B cell (primary cell): ENCODE measurements at places on chromosomes 13 and 19. TPM values are rescaled to one million over a fixed set of nuclear protein-coding genes. Genes with fewer than 3 reads are reported as not detected.

DNA sequence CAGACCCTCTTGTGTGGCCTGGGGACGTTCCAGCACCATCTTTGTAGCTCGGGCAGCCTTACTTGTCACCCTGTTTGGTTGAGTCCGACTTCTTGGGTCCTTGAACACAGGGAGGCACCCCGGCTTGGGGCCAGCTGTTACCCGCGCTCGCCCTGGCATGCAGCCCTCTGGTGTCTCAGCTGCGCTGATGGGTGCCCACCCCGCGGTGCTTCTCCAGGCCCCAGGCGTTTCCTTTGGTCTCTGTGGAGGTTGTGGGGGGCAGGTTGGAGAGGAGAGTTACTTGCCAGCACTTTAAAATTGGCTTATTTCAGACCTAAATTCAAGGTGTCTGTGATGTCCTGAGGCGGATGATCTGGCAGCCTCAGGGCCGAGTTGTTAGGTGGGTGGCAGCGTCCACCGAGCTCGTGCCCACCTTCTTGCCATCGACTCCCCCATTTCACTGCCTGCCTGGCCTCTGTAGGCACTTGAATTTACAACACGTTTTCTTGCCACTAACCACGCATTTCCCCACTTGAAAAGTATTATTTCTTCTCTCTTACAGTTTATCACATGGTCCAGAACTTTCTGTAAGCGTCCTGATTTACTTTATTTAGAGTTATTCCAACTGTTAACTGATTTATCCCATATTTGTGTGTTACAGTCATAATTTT, 16.9 kb downstream of the UBAC2 start:
- no peak for DNase-seq

ERICH4 gene
- polyA plus RNA-seq: not detected in 2 replicates

DNA sequence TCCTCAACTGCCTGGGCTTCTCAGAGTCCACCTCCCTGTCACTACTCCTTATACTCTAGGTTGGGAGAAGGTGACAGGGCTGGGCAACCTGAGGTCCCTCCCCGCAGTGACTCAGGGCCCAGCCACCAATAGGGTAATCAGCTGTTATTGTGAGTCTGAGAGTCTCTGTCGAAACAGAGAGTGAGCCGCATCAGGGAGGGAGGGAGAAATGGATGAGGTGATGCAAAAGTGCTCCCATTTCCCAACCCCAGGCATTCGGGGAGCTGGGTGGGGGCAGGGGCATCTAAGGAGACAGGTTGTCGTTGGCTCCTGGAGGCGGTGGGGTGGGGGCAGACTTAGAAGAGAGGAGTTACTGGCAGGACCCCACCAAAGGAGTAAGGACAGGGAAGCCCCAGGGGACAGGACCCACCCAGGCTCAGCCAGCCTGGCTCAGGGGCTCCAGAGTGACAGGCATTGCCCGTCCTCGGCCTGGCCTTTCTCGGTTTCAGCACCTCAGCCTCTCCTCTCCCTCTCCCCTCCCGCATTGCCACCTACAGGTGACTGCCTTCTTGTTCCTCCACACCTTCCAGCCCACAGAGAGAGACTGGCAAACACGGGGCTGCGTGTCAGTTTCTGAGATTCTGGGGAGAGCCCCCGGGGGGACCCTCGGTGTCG, at the start of gene DMKN:
DMKN (minus strand) TSS at position 22 of the 654 bp plus-strand sequence. CDS start 174 bp downstream, outside the sequence.
- DNase-seq: no peak

PDE4C gene
- polyA plus RNA-seq: 0.13 TPM in 1 of 2 replicates, not detected in the other

DNA sequence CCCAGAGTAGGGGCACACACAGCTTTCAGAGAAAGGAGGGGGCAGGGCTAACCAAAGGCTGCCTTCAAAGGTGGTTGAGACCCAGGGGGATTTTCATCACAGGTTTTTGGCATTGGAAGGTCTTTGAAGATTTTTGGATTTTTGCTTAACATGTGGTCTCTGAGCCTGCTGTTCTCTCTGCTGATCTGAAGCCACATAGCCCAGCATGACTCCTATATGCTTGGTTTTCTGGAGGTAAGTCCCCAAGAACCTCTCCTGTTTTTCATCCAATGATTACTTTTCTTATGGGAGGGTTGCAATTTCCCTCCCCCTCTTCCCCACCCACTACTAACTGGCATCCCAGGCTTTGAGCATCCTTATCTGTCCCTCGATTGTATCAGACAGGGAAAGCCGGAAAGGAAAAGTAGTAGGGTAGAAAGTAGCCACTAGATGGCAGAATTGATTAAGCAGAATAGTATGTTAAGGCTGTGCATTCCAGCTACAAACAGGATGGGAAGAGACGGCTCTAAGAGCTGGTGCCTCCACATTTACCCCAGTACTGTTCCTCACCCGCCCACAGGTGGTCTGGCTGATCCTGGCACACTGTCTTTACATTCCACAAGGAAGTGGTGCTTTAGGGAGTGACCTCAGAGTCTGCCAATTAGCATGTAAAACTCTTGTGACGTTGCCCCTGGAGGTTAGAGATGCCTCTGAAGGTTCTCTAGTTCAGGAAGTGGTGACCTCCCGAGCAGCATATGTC, 218.9 kb upstream of the EDNRB start:
- DNase-seq: peak; percentile 65

PPP1R13L gene
- polyA plus RNA-seq: 6.9 and 7.4 TPM in 2 replicates

GRCh38 chr13:94999871-95000270, 287.5 kb upstream of the SOX21 start:
- DNase-seq: no peak

GRCh38 chr19:4908781-4909155, 533 bp upstream of the UHRF1 start:
- DNase-seq: no peak

DNA sequence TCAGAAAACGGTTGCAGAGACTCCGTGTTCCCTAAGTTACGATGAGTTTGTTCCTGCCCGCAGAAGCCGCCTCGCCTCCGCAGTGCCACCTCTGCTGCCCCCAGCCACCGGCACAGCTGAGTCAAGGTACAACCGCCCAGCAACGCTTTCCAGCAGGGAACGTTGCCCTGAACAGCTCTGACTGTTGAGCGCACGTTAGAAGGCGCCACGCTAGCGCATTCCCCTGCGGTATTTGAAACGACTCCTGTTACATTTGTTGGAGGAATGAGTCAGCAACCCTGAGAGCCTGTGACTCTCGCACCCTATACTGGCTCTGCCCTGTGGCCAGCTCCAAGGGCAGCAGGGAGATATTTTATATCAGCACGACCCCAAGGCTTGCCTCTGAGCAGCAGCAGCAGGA, 302.8 kb downstream of the TEX29 start:
- no peak for DNase-seq

POGLUT2 gene
- 0.12 TPM in 2 replicates for polyA plus RNA-seq

DNA sequence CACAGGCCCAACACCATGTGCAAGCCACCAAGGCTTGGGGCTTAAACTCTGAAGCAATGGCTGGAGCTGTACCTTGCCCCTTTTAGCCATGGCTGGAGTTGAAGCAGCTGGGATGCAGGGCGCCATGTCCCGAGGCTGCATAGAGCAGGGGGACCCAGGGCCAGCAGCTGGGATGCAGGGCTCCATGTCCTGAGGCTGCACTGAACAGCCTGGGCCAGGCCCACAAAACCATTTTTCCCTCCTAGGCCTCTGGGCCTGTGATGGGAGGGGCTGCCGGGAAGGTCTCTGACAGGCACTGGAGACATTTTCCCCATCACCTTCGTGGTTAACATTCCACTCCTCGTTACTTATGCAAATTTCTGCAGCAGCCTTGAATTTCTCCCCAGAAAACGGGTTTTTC, 10.8 kb downstream of the TRAPPC2B start:
- no peak for DNase-seq
